ENCODE measurements at places on chromosomes 5 and 9. TPM values are rescaled to one million over a fixed set of nuclear protein-coding genes. Genes with fewer than 3 reads are reported as not detected.

Gene CD74
- 251 TPM for total RNA-seq

Gene PCDH1
- 16.1 TPM for total RNA-seq

DNA sequence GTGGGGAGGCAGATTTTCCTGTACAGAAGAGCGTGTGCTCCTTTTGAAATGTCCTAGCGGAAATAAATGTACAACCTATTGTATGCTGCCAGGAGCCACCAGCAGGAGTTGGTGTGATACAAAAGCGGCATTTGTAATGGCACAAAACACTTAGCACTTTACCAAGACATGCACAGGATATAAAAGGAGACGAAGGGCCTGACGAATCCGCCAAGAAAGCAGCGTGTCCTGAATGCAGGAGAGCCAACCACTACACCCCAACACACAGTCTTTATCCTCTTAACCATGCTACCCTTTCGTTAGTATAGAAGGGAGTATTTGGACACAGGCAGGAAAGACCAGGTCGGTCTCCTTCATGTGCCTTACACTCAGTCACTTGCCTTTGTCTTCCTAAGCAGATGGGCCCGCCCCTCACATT lies 218.1 kb downstream of the TRIM32 start:
- no peaks in the 10 kb centered on the region for H3K4me1 ChIP-seq
- H3K27me3 ChIP-seq: peaks cover 16% of the 10 kb centered on the region
- no peak overlapping the region for H3K4me3 ChIP-seq
- no peak overlapping the region for H3K27ac ChIP-seq
- DNase-seq: no peak
- H3K36me3 ChIP-seq: no peaks in the 10 kb centered on the region

Gene CDX1
- total RNA-seq: not detected

Gene PCDHB11
- total RNA-seq: 0.77 TPM
